ENCODE measurements at places on chromosomes 3 and 15.

- no peak for DNase-seq
Observed at GRCh38 chr3:113166719-113167492, 44.5 kb upstream of the BOC start.

DNA sequence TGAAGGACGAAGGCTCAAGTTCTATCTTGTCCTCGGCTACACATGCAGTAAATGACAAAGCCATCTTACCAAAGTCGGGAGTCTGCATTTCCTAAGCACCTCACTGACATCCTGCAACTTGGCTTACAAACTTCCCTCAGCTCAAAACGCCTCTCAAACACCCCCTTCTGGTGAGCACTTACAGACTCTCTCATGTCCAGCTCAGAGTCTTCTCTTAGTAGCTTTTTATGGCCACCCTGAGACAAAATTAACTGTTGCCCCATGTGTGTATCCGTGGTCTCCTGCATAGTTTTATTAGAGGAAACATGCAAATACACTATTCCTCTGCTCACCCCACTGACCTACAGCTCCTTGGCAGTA, 819.7 kb downstream of the FHIT start:
- DNase-seq: no peak

DNA sequence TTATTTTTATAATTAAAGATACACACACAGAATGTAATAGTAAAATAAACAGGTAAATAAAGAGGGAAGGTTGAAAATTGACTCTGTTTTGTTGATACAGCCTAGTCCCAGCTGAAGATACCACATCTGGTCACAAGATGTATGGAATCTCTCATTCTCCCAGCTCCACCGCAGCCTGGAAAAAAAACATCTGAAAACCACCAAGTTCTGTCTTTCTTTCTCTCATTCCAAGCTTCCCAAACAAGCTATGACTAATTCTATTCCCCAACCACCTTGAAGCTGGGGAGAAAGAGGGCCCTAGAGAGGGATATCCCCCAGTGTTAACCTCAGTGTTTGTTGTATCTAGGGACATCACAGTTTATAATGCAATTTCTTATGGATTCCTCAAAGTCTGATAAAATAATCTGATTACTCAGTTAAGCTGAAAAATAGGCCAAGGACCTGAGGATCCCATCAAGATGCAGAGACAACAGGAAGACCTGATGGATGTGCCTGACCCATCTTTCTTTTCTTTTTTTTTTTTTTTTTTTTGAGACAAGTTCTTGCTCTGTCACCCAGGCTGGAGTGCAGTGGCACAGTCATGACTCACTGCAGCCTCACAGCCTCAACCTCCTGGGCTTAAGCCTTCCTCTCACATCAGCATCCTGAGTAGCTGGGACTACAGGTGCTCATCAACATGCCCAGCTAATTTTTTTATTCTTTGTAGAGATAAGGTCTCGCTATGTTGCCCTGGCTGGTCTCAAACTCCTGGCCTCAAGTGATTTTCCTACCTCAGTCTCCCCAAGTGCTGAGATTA, 38.1 kb downstream of the SRGAP3 start:
- no peak for DNase-seq

GRCh38 chr15:32029409-32029861, 880 bp upstream of the CHRNA7 start:
- no peak for DNase-seq

DNA sequence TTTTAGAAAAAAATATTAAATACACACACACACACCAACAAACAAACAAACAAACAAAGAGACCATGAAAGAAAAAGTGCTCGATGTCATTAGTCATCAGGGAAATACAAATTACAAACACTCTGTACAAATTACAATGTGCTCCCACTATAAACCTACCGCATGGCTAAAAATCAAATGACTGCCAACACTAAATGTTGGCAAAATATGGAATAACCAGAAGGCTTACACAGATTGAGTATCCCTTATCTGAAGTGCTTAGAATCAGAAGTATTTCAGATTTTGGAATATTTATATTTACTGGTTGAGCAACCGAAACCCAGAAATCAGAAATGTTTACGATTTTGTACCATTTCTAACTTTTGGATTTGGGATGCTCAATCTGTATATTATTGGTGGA, 33.4 kb downstream of the CDV3 start:
- DNase-seq: no peak

DNA sequence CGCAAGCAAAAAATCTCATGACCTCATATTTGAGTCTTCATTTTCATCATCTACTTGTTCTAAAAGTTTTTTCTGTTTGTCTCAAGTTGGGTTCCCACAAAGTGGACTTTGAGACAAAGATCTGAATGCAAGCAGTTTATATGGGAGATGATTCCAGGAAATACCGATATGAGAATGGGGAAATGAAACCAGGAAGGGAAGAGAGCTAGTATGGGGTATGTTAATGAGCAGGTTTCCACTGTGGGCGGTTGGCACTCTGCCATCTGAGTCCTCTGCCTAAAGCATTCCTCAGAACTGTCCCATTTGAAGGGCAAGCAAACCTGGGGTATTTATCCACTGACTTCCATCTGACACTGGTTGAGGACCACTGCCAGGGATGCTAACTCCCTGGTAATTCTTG, 8.8 kb downstream of the ADPRH start:
- DNase-seq: no peak

- DNase-seq: no peak
Observed at GRCh38 chr3:128553560-128553959, 60.6 kb upstream of the GATA2 start.

GRCh38 chr3:50374363-50375257, 15.3 kb upstream of the TMEM115 start:
- DNase-seq: no peak

GRCh38 chr3:167450675-167451074, 23.2 kb downstream of the SERPINI2 start:
- no peak for DNase-seq

- DNase-seq: no peak
Observed at GRCh38 chr15:38129531-38130204, 123.0 kb upstream of the SPRED1 start.

GRCh38 chr15:72538931-72539330, 64.8 kb downstream of the ARIH1 start:
- DNase-seq: no peak

- no peak for DNase-seq
Observed at GRCh38 chr3:43620831-43621655, 768 bp downstream of the ANO10 start.

- DNase-seq: no peak
Observed at GRCh38 chr3:14425581-14426304, 23.3 kb downstream of the SLC6A6 start.

DNA sequence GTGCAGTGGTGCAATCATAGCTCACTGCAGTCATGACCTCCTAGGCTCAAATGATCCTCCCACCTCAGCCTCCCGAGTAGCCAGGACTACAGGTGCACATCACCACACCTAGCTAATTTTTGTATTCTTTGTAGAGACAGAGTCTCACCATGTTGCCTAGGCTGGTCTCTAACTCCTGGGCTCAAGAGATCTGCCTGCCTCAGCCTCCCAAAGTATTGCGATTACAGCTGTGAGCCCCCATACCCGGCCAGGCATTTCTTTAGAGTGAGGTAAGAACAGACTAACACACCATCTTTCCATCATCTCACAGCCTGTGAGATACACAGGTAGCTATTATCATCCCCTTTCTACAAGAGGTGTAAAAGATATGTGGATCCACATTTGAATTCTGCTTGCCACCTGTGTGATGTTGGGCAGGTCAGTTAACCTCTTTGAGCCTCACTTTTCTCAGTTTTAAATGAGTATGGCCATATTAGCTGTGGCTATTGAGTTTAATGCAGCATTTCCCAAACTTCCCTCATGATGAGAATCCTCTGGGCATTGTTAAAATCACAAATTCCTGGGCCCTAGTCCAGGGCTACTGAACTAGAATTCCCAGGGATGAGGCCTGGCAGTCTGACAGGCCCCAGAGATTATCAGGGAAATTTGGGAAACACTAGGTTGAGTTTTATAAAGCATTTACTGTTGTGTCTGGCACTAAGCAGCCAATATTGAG, 46.0 kb downstream of the ANP32A start:
- DNase-seq: no peak

DNA sequence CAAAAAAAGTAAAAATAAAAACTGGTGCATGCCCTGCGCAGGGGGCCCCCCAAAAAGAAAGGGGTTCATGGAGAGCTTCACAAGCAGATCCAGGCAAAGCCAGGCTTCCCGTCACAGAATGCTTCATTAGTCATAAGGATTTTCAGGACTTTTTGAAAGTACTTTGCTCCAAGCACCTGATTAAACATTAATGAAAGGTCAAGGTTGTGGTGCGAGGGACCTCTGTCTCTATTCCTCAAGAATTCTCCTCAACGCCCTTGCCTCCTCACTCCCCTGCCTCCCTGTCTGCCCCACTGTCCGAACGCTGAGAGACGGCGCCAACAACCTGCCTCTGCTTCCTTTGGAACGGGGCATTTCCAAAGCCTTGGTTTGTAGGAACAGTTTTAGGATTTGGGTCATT, 240.1 kb upstream of the IGF1R start:
- no peak for DNase-seq

- DNase-seq: no peak
Observed at GRCh38 chr3:150302246-150302645, 105.9 kb upstream of the TSC22D2 start.

- no peak for DNase-seq
Observed at GRCh38 chr3:15405448-15406050, 21.8 kb downstream of the METTL6 start.

- DNase-seq: no peak
Observed at GRCh38 chr3:160458151-160458550, 8.6 kb upstream of the TRIM59 start.

GRCh38 chr3:52724511-52724910, 18.6 kb downstream of the SPCS1 start:
- DNase-seq: no peak

GRCh38 chr3:125033135-125033534, 22.7 kb downstream of the HEG1 start:
- no peak for DNase-seq

- no peak for DNase-seq
Observed at GRCh38 chr3:146559388-146559787, 15.0 kb upstream of the PLSCR1 start.

- DNase-seq: peak; percentile 16
Observed at GRCh38 chr15:64809649-64810496, 15.6 kb downstream of the PIF1 start.

- DNase-seq: no peak
Observed at GRCh38 chr15:89299896-89300295, 34.7 kb downstream of the POLG start.

GRCh38 chr3:5138214-5138981, 16.3 kb downstream of the ARL8B start:
- DNase-seq: no peak

- no peak for DNase-seq
Observed at GRCh38 chr3:37580237-37580636, 281.4 kb upstream of the CTDSPL start.

- DNase-seq: no peak
Observed at GRCh38 chr3:184603151-184604030, 41.8 kb downstream of the EPHB3 start.

- no peak for DNase-seq
Observed at GRCh38 chr3:157530637-157531300, 27.6 kb upstream of the VEPH1 start.

GRCh38 chr3:59938828-59939227, 889.0 kb upstream of the CFAP20DC start:
- DNase-seq: no peak

DNA sequence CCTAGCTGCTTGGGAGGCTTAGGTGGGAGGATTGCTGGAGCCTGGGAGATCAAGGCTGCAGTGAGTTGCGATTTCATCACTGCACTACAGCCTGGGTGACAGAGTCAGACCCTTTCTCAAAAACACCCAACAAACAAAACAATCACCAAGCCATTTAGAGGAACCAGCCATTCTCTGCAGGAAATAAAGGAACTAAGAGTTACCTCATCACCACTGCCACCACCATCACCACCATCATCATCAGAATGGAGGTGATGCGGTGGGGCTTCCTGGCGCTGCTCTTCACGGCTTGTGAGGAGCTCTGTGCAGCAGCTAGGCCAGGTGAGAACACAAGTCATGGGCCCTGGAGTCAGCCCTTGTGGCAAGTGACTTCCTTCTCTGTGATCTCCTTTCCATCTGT, 37.7 kb upstream of the KLHL25 start:
- DNase-seq: no peak

DNA sequence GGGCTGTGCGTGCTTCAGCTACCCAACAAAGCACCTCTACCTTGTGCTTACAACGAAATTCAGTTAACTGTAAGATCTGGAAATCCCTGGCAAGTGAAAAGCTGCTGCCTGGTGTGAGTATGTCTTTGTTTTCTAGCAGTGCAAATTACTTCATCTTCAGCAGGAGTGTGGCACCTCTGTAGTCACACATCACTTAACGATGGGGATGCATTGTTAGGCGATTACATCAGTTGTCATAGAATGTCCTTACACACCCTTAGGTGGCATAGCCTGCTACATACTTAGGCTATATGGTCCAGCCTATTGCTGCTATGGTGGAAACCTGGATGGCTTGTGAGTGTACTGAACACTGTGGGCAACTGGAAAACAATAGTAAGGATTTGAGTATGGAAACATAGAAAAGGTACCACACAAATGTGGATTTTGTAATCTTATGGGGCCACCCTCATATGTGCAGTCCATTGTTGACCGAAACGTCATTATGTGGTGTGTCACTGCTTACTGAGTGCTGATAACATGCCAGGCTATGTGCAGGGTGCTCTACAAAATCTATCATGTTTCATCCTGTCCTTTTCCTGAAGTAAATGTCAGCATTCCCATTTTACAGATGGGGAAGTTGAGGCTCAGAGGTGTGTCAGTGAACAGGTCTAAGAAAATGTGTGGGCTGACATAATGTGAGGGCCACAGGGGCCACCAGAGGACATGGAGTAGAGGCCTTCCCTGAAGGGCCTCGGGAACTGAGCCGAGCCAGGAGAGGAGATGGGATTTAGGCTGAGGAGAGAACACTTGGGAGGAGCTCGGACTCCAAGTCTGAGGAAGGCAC, 173.5 kb downstream of the VGLL4 start:
- no peak for DNase-seq

DNA sequence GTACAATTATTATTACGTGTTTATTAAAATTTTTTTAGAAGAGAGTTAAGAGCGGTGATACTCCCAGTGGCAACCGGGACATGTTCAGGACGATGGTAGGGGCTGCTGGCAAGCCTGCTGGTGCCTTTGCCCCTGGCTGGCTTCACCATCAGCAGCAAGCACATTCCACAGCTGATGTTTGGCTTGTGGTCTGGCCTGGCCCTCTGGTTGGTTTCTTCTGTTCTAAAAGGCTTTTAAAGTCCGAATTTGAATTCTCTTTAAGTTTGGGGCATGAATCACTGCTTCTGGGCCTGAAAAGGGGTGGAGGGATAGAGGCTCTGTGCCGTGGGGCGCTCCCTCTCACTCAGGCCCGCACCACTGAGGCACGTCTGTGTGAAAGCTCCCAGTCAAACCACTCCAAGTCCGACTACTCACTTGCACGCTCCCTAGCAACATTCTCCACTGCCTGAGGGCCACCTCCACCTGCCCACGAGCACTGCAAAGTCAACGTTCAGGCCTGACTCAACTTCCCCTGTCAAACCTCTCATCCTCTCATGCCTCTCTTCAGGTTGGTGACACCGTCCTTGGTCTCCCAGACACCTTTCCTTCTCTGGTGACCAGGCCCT, 10.1 kb downstream of the ITGA11 start:
- no peak for DNase-seq

- DNase-seq: no peak
Observed at GRCh38 chr15:84685304-84685703, 27.3 kb upstream of the NMB start.

- peak; percentile 23 for DNase-seq
Observed at GRCh38 chr3:107429320-107430181, 52.3 kb downstream of the CCDC54 start.
